ENCODE measurements at places on chromosomes 3 and 15.

GRCh38 chr3:14141602-14142341 lies 16.9 kb downstream of the TMEM43 start:
- DNase-seq: no peak

- DNase-seq: no peak
Measured at GRCh38 chr3:186413615-186414415, 51.8 kb upstream of the DGKG start.

DNA sequence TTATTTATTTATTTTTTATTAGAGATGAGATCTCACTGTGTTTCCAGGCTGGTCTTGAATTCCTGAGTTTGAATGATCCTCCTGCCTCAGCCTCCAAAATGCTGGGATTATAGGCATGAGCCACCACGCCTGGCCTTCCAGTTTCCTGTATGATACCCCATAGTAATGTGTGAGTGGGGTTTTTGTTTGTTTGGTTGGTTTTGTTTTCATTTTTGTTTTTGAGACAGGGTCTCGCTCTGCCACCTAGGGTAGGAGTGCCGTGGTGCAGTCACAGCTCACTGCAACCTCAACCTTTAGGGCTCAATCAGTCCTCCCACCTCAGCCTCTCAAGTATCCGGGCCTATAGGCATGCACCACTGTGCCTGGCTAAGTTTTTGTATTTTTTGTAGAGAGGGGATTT lies 30.9 kb downstream of the GOLM2 start:
- no peak for DNase-seq

GRCh38 chr15:41795996-41796856 lies 21.9 kb downstream of the MAPKBP1 start:
- no peak for DNase-seq

DNA sequence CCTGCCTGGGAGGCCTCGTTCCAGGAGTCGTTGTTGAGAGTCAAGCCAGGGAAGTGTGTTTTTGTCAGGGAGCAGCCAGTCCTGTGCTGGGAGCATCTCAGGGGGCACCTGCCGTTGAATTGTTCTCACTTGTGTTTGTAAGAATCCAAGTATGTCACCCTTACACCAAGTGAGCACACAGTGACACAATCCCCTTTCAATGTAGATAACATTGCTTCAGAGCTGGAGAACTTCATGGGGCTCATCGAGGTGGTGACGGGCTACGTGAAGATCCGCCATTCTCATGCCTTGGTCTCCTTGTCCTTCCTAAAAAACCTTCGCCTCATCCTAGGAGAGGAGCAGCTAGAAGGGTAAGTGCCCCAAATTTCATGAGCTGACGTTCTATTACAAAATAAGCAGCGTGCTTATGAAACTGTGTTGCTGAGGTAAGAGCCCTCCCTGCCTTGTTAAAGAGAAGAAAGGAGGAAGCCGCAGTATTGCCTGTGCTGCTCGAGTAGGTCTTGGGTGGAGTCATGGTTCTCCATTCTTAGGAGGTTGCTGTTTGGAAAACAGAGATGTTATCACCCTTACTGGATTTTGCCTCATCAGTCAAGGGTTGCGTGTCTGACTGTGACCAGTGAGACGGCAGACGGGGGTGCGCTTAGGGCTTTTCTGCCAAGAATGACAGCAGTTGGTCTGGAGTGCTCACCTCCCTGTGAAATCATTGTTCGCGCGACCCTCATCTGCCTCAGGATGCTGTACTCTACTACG lies 108.1 kb downstream of the PGPEP1L start:
- no peak for DNase-seq

- no peak for DNase-seq
Measured at GRCh38 chr15:83014205-83014653, 2.8 kb upstream of the C15orf40 start.

DNA sequence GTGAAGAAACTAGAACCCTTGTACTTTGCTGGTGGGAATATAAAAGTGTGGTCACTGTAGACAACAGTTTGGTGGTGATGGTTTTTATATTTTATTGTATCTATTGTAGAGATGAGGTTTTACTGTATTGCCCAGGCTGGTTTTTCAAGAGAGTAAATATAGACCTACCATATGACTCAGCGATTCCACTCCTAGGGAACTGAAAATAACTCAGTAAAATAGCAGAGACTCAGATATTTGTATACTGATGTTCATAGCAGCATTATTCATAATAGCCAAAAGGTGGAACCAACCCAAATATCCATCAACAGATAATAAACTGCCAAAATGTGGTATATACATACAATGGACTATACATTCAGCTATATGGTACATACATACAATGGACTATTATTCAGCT lies 68.8 kb upstream of the IL12A start:
- no peak for DNase-seq

GRCh38 chr15:57033715-57034439 lies 115.4 kb downstream of the TCF12 start:
- no peak for DNase-seq

DNA sequence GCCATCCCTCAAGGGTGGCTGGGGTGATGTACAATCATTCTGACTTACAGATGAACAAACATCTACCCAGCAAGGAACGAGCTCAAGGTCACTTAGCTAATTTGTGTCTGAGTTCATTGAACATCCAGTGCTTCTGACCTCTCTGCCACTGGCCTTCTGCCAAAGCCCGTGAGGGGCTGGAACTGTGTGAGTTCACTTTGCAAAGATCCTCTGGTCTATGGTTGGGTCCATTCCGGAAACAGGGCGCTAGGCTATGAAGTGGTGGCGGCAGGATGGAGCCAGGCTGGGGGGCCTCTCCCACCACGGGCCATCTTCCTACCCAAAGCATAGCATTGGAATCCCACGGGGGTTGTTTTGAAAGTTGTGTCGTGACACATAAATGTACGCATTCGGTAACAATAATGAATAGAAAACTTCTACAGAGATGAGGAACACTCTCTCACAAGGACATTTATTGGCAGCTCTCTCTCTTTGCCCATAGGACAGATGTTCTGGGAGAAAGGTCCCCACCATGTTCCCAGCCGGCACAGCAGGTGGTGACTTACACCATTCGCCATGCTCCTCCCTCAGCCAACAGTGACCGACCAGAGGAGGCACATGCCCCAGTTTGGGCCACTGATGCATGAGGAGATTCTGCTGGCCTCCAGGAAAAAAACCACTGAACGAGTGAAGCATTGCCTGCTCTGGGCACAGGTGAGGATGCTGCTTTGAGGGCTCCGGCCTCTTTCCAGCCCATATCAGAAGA lies 214.7 kb upstream of the CHRNA7 start:
- DNase-seq: no peak

DNA sequence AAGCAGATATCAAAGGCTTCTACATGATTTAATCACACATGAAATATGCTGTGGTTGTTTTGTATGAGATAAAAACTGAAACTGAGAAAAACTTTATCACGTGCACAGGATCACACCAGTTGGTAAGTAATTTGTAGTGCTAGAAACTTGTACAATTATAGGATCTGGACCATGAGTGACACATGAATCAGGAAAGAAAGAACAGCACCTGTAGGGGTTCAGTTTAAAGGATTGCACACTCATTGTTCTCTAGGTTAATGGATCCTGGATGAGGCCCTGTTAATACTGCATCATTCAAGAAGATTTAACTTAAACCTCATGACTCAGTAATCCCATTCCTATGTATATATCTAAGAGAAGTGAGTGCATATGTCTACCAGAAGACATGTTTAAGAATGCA lies 87.9 kb downstream of the STT3B start:
- no peak for DNase-seq

GRCh38 chr3:195172039-195172684 lies 98.8 kb downstream of the XXYLT1 start:
- DNase-seq: no peak

GRCh38 chr3:159113221-159113875 lies 311.5 kb downstream of the MFSD1 start:
- DNase-seq: no peak

- no peak for DNase-seq
Measured at GRCh38 chr15:36465304-36465703, 114.1 kb upstream of the CDIN1 start.

- DNase-seq: no peak
Measured at GRCh38 chr3:10697918-10698317, 118.1 kb upstream of the SLC6A11 start.

DNA sequence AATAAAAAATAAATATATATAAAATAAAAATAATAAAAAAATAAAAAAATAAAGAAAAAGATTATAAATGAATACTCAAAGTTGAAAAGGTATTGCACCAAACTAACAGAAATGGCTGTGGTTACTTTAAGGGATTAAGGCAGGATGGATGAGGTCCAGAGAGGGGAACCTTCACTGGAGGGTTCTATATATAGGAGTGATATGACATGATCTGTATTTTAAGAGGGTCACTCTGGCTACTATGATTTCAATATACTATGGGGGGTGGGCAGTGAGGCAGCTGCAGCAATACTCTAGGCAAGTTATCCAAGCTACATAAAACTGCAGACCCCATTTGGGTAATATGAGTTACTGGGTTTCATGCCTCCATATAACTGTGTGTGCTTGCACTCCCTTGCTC lies 24.6 kb downstream of the ACAD11 start:
- no peak for DNase-seq

DNA sequence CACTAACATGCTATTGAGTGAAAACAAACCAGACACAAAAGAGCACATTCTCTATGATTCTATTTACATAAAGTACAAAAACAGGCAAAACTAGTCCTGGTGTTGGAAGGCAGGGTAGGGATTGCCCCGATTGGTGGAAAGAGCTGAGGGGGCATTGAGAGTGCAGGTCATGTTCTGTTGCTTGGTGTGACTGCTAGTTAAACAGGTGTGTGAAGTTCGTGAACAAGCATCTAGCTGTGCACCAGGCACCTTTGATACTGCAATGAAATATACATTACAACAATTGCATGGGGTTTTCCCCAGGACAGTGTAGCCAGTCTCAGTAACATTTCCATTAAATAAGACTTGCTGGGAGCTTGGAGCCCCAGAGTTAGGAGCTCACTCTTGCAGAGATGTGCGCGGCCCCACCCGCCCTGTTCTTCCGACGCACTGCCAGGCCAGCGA lies 26.3 kb upstream of the THRB start:
- DNase-seq: no peak

GRCh38 chr3:107525644-107526305 lies 3.0 kb downstream of the BBX start:
- peak; percentile 6 for DNase-seq
